ENCODE measurements at places on chromosomes 12 and 14.

GRCh38 chr12:82326905-82327503, 31.2 kb downstream of the CCDC59 start:
- no peak for DNase-seq

- no peak for DNase-seq
Measured at GRCh38 chr12:42804928-42805327, 215.4 kb upstream of the PRICKLE1 start.

- DNase-seq = no peak
Measured at GRCh38 chr12:25830456-25830855, 128.0 kb upstream of the RASSF8 start.

GRCh38 chr12:132942611-132943010, 13.5 kb downstream of the ZNF605 start:
- no peak for DNase-seq

DNA sequence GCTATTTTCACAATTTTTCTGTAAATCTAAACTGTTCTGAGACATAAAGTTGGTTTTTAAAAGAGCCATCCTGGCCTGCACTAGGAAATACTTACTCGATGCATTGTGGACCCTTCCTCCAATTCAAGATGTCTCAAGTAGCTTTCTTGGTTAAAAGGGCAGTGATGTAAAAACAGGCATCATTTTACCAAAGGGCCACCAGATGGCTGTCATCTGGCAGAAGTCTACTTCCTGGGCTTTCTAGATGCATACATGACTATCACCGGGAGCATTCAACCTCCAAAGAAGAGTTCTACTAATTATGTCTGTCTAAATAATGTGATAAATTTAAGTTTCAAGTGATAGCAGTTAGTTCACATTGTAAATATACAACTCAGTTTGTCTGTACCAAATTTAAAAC, 96.8 kb upstream of the FRMD6 start:
- DNase-seq = no peak

DNA sequence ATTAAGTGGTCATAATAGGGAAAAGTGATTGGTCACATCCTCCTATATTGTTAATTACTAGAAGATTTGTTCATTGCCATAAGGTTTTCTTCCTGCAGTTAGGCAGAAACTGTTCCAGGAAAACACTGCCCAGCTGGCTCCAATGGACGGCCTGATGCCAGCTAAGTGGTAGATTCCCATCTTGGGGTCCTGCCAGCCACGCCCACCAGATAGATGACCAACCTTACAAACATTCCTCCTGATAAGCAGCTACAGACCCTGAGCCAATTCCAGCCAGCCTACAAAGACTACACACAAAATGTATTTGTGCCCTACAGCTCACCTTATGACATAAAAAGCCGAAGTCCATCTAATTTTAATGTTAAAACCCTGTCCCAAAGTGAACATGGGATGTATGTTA, 685.9 kb upstream of the USP15 start:
- DNase-seq = no peak

DNA sequence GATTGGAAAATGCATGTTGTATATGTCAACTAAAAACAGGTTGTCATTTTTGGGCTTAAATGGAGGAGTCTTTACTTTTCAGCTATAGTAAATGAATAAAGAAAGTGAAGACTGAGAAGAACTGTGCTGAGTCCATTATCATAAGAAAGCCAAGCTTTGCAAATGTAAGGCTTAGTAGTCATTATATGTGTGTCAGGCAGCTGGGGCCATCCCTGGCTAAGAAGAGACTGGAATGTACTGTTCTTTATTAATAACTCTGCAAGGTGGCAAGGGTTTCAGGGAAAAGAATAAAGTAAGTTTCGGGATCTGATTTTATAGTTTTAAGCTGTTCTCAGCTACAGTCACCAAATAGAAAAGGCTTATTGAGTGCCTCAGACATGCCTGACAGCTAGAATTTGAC, 48.7 kb downstream of the SRGAP1 start:
- no peak for DNase-seq

- DNase-seq = no peak
Measured at GRCh38 chr12:103177639-103178255, 220.3 kb downstream of the ASCL1 start.

GRCh38 chr12:103998976-103999375, 33.3 kb downstream of the TDG start:
- no peak for DNase-seq

DNA sequence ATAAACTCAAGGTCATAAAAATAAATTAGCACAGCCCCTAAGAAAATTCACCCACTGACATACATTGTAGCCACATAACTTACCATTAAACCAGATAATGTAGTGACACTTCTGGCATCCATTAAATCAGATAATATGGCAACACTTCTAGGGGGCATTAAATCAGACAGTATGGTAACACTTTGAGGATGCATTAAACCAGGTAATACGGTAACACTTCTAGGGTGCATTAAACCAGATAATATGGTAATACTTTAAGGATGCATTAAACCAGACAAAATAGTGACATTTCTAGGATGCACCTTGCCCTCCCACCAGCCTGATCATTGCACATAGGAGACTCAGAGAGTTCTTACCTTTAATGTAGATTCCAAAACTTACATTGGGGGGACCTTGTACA, 1220.5 kb upstream of the TMEM132C start:
- DNase-seq = no peak

GRCh38 chr12:38586789-38587188, 270.2 kb downstream of the ALG10B start:
- no peak for DNase-seq
